ENCODE measurements at places on chromosomes 1 and 21. TPM values are rescaled to one million over a fixed set of nuclear protein-coding genes. Genes with fewer than 3 reads are reported as not detected.
A peak's percentile ranks its signal among the peaks of the same experiment; 100 is the strongest.

The STUM gene
- total RNA-seq = 0.67 TPM

The FCRL6 gene
- total RNA-seq = not detected

The OR2M5 gene
- total RNA-seq = not detected

The SPATA17 gene
- 1.8 TPM for total RNA-seq

The NR1I3 gene
- total RNA-seq = not detected

The LRRC3 gene
- 0.81 TPM for total RNA-seq

The CCDC181 gene
- 0.63 TPM for total RNA-seq

GRCh38 chr1:23557471-23558124 is 1.7 kb downstream of the ID3 start:
- H3K27ac ChIP-seq = peak overlapping the region; percentile 96
- peak overlapping the region; percentile 73 for H3K4me3 ChIP-seq
- H3K4me1 ChIP-seq = peaks cover 59% of the 10 kb centered on the region

DNA sequence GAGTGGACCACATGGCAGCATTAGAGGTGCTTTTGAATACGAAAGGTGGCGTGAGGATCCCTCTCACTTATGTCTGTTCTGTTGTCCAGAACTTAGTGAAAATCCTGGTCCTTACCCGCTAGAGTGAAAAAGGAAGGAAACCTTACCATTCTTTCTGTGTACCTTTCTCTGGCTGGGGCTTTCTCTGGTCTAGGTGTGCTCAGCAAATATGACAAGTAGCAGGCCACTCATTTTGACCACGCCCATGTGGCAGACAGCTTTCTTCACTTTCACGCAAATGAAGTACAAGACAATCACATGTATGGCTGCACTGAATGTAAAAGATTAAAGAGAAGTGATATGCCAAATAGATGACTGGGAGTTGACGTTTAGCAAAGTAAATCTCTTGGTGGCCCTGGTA is 131.9 kb downstream of the FGGY start:
- no peaks in the 10 kb centered on the region for H3K36me3 ChIP-seq
- no peak for DNase-seq

DNA sequence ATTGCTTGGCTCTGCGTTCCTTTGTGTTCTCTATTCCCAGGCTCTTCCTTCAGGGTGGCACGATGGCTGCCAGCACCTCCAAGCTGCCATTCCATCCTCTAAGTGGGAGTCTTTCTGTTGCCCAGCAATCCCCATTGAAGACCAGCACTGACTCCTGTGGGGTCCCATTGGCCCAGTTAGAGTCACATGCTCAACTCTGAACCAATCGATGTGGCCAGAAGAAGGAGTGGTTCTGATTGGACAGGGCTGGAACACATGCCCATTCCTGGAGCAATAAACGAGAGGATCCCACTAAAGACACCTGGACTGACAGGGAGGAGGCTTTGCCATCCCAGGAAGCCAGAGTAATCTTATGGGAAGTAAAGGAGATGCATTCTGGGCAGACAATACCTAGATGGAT is 97.2 kb upstream of the IGSF21 start:
- no peaks in the 10 kb centered on the region for H3K4me1 ChIP-seq
- H3K27ac ChIP-seq = no peak overlapping the region
- DNase-seq = no peak
- H3K36me3 ChIP-seq = no peaks in the 10 kb centered on the region
- no peaks in the 10 kb centered on the region for H3K27me3 ChIP-seq
- H3K4me3 ChIP-seq = no peak overlapping the region

- DNase-seq = no peak
- H3K4me3 ChIP-seq = no peak overlapping the region
- H3K27ac ChIP-seq = no peak overlapping the region
- no peaks in the 10 kb centered on the region for H3K4me1 ChIP-seq
Measured at GRCh38 chr1:67517046-67517445, 86.8 kb upstream of the SERBP1 start.

- H3K27me3 ChIP-seq = no peaks in the 10 kb centered on the region
- H3K4me1 ChIP-seq = peaks cover 64% of the 10 kb centered on the region
- H3K4me3 ChIP-seq = no peak overlapping the region
- H3K27ac ChIP-seq = peak overlapping the region; percentile 13
- no peak for DNase-seq
- H3K36me3 ChIP-seq = no peaks in the 10 kb centered on the region
Measured at GRCh38 chr1:66350001-66350547, 183.9 kb upstream of the SGIP1 start.

GRCh38 chr1:166307261-166308188 is 140.7 kb upstream of the FAM78B start:
- no peak overlapping the region for H3K4me3 ChIP-seq
- H3K36me3 ChIP-seq = no peaks in the 10 kb centered on the region
- no peaks in the 10 kb centered on the region for H3K4me1 ChIP-seq
- no peaks in the 10 kb centered on the region for H3K27me3 ChIP-seq

DNA sequence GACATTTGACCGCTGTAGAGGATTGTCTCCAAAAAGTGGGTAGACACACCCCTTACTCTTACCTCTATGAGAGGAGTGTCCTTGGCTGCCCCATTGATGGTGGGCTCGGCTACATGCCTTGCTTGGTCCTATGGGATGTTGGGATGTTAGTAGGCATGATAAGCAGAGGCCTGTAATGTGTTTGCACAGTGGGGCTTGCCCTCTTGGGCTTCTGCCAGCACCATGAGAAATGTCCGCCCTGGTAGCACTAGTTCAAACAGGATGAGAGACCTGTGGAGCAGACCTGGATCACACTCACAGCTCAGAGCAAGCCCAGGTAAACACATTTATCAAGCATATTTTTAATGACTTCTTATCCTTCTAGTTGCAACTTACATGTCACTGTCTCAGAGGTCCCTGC is 54.2 kb downstream of the SH3GLB1 start:
- no peaks in the 10 kb centered on the region for H3K36me3 ChIP-seq
- no peak for DNase-seq
- H3K4me1 ChIP-seq = no peaks in the 10 kb centered on the region
- H3K27ac ChIP-seq = no peak overlapping the region
- no peaks in the 10 kb centered on the region for H3K27me3 ChIP-seq

DNA sequence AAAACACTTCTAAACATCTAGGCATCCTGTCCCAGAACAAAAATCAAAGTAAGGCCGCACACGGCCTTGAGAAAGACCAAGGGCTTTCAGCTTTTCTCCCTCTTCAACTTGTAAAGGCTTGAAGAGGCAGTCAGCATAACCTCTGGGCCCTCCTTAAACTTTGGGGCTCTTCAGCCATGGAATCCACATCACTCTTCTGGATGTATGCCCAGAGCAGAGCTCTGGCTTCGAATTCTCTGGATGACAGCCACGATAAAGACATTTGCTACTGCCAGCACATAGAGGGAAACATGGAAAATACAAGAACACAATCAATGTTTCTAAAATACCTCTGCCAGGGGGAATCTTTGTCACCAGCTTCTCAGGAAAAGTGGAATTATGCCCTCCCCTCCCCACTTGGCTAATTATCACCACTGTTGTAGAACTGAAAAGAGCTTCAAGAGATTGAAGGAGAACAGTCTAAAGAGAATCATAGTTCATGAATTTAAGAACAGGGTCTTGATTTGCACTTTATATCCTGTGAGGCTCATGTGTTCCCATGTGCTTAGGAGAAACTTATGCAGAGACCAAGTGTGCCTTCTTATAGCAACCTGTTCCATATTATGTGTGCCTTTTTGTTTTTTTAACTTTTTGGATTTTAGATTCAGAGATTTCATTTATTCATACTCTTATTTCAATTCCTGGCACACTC is 39.0 kb upstream of the DPT start:
- DNase-seq = peak; percentile 82
- no peaks in the 10 kb centered on the region for H3K36me3 ChIP-seq
- peaks cover 24% of the 10 kb centered on the region for H3K4me1 ChIP-seq
- H3K4me3 ChIP-seq = no peak overlapping the region

GRCh38 chr1:246497331-246497915 is 9.7 kb downstream of the SMYD3 start:
- H3K4me1 ChIP-seq = no peaks in the 10 kb centered on the region
- H3K27ac ChIP-seq = no peak overlapping the region
- no peaks in the 10 kb centered on the region for H3K36me3 ChIP-seq
- no peak overlapping the region for H3K4me3 ChIP-seq
- H3K27me3 ChIP-seq = no peaks in the 10 kb centered on the region

- H3K27me3 ChIP-seq = no peaks in the 10 kb centered on the region
- no peaks in the 10 kb centered on the region for H3K36me3 ChIP-seq
- no peak overlapping the region for H3K4me3 ChIP-seq
Measured at GRCh38 chr1:233939451-233939850, 35.0 kb downstream of the SLC35F3 start.

- no peak overlapping the region for H3K27ac ChIP-seq
- no peaks in the 10 kb centered on the region for H3K27me3 ChIP-seq
- no peaks in the 10 kb centered on the region for H3K36me3 ChIP-seq
- no peak for DNase-seq
- no peaks in the 10 kb centered on the region for H3K4me1 ChIP-seq
Measured at GRCh38 chr1:25107643-25108010, 124.7 kb downstream of the SYF2 start.

GRCh38 chr1:160205242-160206035 is at the start of gene PEA15:
TSS of gene PEA15 (plus strand) at chr1:160205384. CDS start at chr1:160211545, 6,161 bp downstream.
- peaks cover 24% of the 10 kb centered on the region for H3K4me1 ChIP-seq
- no peaks in the 10 kb centered on the region for H3K27me3 ChIP-seq
- peak within 1 kb of the TSS; percentile 45 for H3K4me3 ChIP-seq
- peak; percentile 74 for DNase-seq

DNA sequence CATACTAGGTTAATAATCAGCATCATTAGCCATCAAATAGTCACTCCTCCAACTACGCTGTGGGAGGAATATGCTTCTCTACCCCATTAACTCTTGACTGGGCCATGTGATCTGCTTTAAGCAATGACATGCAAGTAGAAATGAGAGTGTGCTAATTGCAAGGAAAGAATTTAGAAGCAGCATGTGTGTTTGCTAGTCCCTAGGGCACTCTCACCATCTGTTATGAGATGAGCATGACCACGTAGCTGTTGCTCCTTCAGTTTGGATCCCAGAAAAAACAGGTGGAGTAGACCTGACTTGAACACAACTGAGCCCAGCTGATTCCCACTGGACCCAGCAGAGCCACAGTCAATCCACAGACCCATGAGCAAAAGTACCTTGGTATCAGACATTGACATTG is 19.7 kb upstream of the RGS7 start:
- no peak for DNase-seq
- no peaks in the 10 kb centered on the region for H3K4me1 ChIP-seq
- no peak overlapping the region for H3K4me3 ChIP-seq
- no peaks in the 10 kb centered on the region for H3K36me3 ChIP-seq
- no peaks in the 10 kb centered on the region for H3K27me3 ChIP-seq

- no peaks in the 10 kb centered on the region for H3K4me1 ChIP-seq
- DNase-seq = no peak
- no peak overlapping the region for H3K4me3 ChIP-seq
- no peaks in the 10 kb centered on the region for H3K27me3 ChIP-seq
- no peaks in the 10 kb centered on the region for H3K36me3 ChIP-seq
- H3K27ac ChIP-seq = no peak overlapping the region
Measured at GRCh38 chr21:23881783-23882182, 1725.5 kb downstream of the MRPL39 start.

DNA sequence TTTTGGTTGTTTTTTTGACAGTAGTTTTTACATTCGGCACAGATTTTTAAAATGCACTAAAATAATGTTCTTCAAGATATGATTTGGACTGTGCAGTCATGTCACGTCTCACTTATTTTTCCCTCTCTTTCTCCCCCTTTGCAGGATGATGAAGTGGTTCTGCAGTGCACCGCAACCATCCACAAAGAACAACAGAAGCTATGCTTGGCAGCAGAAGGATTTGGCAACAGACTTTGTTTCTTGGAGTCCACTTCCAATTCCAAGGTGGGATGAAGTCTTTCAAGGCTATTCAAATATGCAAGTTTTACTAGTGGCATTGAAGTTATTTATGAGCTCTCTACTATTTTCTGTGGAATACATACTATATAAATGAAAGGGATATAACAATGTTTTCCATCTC is 228.4 kb downstream of the RYR2 start:
- H3K36me3 ChIP-seq = no peaks in the 10 kb centered on the region
- peaks cover 13% of the 10 kb centered on the region for H3K4me1 ChIP-seq
- H3K27me3 ChIP-seq = no peaks in the 10 kb centered on the region
- H3K4me3 ChIP-seq = no peak overlapping the region

DNA sequence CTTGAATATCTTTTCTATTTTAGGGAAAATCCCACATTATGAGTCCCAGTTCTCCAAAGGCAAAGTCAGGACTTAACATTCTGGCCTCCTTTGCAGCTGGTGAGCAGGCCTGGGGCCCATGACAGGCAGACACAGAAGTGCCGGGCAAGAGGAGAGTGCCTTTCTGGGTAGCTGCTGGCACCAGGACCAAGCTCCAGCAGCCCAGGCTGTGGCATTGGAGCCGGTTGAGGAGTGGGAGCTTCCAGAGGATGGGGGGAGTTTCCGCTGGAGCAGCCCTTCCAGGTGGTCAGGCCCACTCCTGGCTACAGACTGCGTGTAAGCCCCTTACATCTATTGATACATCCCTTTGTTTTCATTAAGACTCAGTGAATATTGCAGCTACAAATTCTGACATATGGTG is 123.9 kb downstream of the URB2 start:
- no peaks in the 10 kb centered on the region for H3K36me3 ChIP-seq
- no peaks in the 10 kb centered on the region for H3K4me1 ChIP-seq
- no peak for DNase-seq
- no peak overlapping the region for H3K27ac ChIP-seq

All from thyroid gland (tissue), 4 donors.